ENCODE measurements at places on chromosomes 1 and 21.
A peak's percentile ranks its signal among the peaks of the same experiment; 100 is the strongest.

- DNase-seq, result no peak
Measured at GRCh38 chr1:48581270-48581669, 109.3 kb upstream of the SPATA6 start.

- no peak for DNase-seq
Measured at GRCh38 chr1:207983044-207983635, 72.2 kb upstream of the CD34 start.

GRCh38 chr1:229117664-229118300 is 153.1 kb upstream of the RAB4A start:
- no peak for DNase-seq

DNA sequence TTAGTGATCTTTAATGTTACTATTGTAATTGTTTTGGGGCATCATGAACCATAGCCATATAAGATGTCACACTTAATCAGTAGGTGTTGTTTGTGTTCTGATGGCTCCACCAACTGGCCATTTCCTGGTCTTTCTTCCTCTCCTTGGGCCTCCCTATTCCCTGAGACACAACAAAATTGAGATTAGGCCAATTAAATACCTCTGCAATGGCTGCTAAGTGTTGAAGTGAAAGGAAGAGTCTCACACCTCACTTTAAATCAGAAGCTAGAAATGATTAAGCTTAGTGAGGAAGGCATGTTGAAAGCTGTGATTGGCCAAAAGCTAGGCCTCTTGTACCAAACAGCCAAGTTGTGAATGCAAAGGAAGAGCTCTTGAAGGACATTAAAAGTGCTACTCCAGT is 30.7 kb downstream of the PPP2R5A start:
- peak; percentile 51 for DNase-seq

DNA sequence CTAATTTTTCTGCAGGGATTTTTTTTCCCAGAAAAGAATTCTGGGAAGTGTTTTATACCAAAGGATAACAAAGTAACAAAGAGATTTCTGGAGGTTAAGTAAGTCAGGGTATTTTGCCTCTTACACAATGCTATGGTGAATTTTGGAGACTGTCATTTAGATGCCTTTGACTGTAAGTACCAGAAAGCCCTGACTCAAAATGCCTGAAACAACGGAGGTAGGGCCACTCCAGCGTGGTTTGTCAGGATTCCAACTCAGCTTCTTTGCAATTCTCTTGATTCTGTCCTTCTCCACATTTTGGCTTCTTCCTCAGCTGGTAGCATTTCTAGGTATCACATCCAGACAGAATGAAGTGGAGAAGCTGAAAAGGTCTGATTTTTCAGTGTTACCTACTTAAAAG is 106.5 kb downstream of the UCHL5 start:
- no peak for DNase-seq

DNA sequence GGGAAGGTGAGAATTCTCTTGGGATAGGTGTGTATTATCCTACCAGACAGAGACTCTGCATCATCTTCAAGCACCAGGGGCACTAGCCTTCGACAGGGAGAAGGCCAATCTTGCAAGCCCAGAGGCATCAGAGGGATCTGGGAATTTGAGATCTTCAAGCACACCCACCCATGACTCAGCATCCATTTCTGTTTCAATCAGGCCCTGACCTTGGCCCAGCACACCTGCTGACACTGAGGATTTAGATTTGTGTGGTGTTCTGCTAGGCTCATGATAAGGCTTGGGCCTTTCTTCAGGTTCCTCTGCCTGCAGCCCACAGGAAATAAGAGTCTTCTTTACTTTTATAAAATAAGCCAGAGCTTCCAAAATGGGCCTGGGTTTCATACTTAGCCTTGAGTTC is 6.6 kb upstream of the PCP4 start:
- DNase-seq, result no peak

DNA sequence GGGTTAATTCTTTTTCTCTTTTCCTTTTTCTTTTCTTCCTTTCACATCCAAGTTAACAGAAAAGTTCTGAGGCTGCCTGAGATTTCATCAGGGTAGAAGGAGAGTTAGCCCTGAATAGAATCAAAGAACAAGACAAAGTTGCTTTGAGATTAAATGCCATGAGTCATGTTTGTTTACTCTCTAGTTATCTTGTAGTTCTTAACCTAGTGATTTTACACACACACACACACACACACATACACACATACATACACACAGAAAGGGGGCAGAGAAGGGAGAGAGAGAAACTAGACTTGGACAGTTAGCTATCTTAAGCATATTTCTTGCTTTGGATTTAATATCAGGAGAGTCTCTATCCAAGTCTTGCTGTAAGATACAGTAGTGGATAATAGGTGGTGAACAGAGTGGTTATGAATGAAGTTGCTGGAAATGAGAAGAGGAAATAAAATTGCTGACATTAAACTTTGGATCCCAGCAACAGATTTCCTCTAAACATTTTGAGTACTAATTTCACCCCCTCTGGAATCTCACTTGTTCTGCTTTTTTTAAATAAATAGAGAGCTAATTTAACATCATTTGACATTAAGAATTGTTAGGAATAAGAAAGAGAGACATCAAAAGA is 19.9 kb downstream of the PLA2G4A start:
- DNase-seq, result no peak

DNA sequence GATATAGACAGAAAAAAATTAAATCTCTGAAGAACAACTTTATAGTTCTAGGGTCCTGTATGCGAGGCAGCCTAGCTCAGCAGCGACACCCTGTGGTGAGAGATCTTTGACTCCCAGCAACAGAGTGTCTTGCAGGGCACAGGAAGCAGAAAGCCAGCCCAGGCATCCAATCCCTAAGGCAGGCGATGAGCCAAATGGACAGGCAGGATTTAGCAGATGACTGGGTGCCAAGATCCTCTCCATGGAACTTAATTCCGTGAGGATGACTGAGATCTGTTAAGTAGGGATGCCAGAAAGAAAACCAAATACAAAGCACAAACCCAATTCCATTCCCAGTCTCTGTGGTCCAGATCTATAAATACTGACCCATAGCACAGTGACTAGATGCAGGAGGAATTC is 38.8 kb downstream of the HLCS start:
- peak; percentile 70 for DNase-seq

DNA sequence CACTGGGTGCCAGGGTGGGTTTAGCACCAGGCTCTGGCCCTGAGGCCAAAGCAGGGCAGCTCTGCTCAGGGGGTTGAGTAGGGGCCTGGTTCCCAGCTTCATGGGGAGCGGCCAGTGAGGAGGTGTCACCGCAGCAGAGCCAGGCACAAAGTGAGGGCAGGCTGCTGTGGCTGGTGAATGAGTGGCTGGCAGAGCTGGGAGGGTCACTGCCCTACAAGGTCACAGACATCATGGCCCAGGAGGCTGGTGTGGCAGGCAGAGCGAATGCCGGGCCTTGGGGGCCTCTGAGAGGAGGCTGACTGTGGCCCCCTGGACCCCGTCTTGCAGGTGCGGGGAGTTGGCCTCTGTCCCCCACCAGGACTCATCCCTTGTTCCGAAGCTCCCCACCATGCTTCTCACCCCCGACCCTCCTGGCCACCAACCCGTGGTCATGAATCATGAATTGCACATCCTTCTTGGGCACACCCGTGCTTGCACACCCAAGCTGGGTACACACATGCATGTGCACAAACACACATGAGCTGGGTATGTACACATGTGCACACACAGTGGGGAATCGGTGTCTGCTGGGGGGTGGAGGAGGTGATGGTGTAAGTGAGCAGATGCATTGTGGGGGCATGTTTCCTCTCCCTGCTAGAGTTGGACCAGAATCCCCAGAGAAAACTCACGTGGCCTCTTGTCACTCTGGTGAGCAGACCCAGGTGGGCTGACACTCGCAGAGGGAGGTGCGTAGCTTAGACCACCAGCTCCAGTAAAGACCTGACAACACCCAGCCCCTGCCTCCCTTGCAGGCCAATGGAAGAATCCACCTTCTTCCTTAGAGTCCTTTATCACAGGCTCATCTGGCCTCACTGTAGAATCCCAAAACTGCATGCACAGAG is 4.8 kb upstream of the GNB1 start:
- no peak for DNase-seq

GRCh38 chr1:209370241-209370995 is 213.1 kb upstream of the CAMK1G start:
- no peak for DNase-seq

DNA sequence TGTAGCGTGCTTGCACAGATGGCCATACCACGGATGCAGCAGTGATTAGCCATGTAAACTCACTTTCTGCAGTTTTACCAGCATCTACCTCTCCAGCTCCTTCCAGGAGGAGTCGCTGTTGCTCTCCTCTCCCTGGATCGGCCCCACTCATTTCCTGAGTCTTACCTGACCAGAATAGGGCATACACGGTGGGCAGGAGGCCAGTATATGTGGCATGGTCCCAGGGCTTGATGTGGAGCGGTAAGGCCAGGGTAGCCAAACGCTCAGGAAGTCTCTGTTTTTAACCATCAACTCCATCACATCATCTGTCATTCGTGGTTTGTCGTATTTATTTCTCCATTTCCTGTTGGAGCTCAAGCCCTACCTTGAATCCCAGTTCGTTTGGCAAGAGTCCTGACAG is 163.4 kb upstream of the USP24 start:
- peak; percentile 31 for DNase-seq
